ENCODE measurements at places on chromosomes 1 and 21.

GRCh38 chr1:78664763-78665162, 15.1 kb downstream of the IFI44 start:
- no peak for DNase-seq

- DNase-seq, result no peak
These were observed 2.9 kb upstream of the KIF17 start for GRCh38 chr1:20720631-20721091.

DNA sequence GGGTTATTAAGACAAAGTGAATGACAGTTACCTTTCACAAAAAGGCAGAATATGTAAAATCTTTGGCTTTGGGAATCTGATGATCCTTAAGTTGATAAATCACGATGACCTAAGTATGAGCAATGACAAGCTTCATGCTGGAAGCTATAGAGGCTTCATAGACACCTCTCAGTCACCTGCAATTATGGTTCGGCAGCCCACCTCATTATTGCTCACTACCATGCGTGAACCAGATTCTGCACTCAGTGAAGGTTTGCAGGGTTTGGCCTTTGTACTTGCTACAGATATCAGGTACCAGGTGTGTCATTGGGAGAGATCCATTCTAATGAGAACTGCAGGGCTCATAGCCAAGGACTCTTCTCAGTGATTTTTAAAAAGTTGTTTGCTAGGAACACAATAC, 163.5 kb downstream of the KCTD3 start:
- DNase-seq, result no peak

DNA sequence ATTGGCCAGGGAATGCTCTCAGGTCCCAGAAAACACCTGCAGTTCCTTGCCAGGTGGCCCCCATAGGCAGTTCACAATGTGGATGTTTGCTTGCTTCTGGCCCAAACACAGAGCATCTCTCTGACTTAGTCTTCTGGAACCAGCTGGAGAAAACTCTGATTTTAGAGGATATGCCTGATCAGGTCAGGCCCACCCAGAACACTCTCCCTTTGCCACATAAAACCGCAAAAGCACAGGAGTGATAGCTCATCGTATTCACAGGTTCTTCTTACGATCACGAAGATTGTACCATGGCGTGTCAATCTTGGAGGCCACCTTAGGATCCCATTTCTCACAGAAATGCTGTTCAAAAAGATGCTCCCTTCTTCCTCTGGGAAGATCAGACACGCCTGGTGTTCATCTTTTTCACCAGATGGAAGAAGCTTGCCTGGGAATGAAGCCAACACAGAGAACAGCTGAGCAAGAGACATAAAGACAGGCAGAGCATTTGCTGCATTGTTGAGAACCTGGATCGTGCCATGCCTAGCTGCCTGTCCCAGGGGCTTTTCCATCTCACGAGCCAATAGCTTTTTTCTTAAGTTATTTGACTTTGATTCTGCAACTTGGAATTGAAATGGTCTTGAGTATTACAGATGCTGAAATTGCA, 11.6 kb upstream of the CD247 start:
- no peak for DNase-seq

DNA sequence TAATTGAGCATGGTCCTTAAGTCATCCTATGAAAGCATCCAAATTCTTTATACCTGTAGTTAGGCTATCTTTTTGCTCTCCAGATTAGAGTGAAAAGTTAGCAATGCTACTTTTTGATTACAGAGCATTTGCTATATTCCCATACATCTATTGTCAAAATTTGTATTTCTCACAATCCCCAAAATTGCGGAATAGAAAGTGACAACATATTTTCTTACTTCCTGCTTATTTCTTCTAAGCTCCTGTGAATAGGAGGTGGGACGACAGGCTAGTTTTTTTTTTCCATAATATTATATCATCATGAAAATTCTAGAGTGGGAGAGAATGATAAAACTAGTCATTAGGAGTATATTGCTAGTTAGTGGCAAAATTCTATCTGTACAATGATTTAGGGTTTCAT, 264.0 kb upstream of the DPYD start:
- DNase-seq, result no peak

GRCh38 chr1:7383671-7384520, 387.2 kb upstream of the VAMP3 start:
- DNase-seq, result no peak

- DNase-seq, result no peak
These were observed 343.0 kb downstream of the CAMTA1 start for GRCh38 chr1:7128293-7128692.
